Colonic mucosa (tissue), 4 donors: ENCODE measurements at places on chromosomes 6 and 20. TPM values are rescaled to one million over a fixed set of nuclear protein-coding genes. Genes with fewer than 3 reads are reported as not detected.

BHLHE23 gene
- total RNA-seq: not detected

HLA-DRB5 gene
- 4.8 TPM for total RNA-seq

FBXO5 gene
- 7.4 TPM for total RNA-seq

- no peak overlapping the region for H3K27ac ChIP-seq
- no peak for DNase-seq
- no peaks in the 10 kb centered on the region for H3K4me1 ChIP-seq
- no peaks in the 10 kb centered on the region for H3K27me3 ChIP-seq
- no peak overlapping the region for H3K4me3 ChIP-seq
- no peaks in the 10 kb centered on the region for H3K36me3 ChIP-seq
These were observed 556.5 kb downstream of the QKI start for GRCh38 chr6:163970846-163971564.

GRCh38 chr6:140073456-140073855 is 699.0 kb upstream of the CITED2 start:
- DNase-seq: no peak

DNA sequence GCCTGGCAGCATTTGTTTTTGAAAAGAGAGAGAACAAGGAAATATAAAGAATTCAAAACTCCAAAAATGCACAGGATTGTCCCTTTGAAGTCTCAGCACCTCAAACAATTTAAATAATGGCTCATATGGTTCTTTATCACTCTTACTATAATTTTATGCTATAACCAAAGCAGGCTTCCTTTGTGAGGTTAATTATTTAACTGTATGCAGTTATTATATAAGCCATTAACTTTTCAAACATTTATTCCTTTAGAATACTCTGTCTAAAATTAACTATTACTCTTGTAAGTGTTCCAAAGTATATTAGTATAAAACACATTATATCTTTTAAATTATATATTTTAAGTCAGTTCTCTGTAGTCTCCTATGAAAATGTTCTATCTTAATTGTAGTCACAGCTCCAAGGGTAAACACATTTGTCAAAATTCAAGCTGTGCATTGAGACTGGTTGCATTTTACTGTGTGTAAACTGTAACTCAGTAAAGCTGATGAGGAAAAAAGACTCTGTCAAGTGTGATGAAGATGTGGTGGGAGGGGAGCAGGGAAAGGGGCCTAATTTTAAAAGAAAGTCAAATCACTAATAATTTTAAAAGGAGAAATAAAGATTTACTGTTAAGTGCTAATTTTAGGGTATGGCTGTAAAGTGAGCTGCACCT is 20.0 kb upstream of the PLAGL1 start:
- no peak overlapping the region for H3K4me3 ChIP-seq
- no peaks in the 10 kb centered on the region for H3K27me3 ChIP-seq
- H3K4me1 ChIP-seq: no peaks in the 10 kb centered on the region
- H3K36me3 ChIP-seq: no peaks in the 10 kb centered on the region
- H3K27ac ChIP-seq: no peak overlapping the region
- no peak for DNase-seq

DNA sequence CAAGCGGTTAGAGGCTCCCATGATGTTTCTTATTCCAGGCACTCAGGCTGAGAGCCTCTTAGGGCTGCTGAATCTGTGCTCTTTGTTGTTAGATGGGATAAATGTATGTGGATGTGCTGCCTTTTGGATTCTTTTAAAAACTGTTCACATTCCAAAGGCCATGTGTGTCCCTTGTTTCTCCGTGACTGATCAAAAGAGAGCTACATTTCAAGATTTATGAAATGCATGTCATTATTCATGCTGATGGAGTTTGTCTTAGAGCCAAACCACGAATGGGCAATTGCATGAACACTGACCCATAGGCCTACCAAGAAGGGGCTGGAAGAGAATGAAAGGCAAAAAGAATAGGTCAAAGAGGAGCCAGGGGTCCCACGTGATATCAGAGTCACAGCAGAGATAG is 104.9 kb upstream of the TSHZ2 start:
- DNase-seq: no peak
- no peaks in the 10 kb centered on the region for H3K36me3 ChIP-seq
- H3K4me3 ChIP-seq: no peak overlapping the region
